Left ventricle myocardium inferior (tissue), 1 donor: ENCODE measurements at places on chromosomes 2 and 18. TPM values are rescaled to one million over a fixed set of nuclear protein-coding genes. Genes with fewer than 3 reads are reported as not detected.

DNA sequence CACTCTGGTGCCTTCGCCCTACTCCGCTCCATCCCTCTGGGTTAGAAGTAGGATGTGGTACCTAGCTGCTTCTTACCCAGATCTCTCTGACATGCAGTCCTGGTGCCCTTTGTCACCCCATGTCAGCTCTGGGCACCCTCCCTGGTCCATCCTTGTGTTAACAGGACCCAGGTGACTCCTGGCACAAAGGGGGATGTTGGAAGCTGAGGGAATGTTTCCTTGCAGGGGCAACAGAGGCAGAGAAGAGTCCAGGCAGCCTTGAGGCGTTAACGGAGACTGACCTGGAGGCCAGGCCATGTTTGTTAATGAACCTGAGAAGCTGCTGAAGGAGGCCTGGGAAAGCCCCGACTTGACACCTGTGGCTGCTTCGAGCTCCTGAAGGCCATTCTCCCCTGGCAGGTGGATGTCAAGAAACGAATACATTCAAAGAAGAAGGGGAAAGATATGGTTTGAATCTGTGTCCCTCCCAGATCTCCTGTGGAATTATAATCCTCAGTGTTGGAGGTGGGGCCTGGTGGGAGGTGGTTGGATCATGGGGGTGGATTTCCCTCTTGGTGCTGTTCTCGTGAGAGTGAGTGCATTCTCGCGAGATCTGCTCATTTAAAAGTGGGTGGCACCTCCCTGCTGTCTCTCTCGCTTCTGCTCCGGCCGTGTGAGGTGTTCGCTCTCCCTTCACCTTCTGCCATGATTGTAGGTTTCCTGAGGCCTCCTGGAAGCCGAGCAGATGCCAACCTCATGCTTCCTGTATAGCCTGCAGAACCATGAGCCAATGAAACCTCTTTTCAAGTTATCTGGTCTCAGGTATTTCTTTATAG is 31.4 kb downstream of the NPPC start:
- H3K27me3 ChIP-seq: peaks cover 17% of the 10 kb centered on the region
- no peak overlapping the region for H3K27ac ChIP-seq

DNA sequence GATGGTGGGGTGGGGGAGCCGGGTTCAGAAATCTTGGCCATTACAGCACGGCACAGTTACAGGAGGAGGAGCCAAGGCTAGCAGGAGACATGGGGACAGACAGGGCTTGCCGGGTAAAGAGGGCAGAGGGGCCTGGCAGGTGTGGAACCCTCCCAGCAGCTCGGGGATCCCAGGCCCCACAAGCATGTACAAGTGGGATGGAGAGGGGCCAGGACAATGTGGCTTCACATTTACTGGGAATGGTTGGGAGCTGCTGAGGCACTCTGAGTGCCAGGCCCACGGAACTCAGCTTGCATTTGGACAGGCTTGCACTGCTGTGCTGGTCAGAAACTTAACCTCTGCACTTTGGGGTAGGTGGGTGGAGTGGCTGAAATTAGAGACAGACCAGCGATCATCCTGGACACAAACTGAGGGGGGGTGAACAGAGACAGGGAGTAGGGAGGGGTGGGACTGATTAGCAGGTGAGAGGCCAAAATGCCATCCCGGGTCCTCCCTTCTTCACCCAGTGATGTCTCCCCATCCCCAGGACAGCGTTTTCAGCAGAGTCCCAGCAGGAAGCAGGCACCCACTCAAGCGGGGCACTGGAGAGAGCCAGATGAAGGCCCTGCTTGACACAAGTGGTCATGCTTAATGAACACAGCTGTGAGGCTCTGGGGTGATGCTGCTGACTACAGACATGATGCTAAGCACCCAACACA is 9.6 kb downstream of the PER2 start:
- peaks cover 31% of the 10 kb centered on the region for H3K4me1 ChIP-seq
- H3K27ac ChIP-seq: no peak overlapping the region
- peaks cover 39% of the 10 kb centered on the region for H3K36me3 ChIP-seq

DNA sequence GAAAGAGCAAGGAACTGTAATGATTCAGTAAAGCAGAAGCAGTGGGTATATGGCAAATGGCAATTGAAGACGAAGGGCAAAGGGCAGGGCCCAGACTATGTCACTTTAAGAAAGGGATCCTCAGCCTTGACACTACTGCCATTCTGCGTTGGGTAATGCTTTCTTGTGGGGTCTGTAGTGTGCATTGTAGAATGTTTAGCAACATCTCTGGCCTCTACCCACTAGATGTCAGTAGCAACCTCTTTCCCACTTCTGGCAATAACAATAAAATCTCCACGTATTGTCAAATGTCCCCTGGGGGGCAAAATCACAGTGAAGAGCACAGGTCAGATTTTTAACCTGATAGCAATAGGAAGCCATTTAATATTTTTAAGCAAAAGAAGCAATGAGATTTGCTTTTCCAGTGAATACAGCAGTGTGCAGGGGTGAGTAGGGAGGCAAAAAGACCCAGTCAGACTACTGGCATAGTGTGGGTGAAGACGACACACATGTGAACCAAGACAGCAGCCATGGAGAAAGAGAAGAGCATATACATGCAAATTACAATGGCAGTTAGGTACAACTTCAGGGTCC is 209.5 kb downstream of the DYM start:
- H3K4me3 ChIP-seq: no peak overlapping the region
- no peaks in the 10 kb centered on the region for H3K27me3 ChIP-seq
- peaks cover 7% of the 10 kb centered on the region for H3K4me1 ChIP-seq

DNA sequence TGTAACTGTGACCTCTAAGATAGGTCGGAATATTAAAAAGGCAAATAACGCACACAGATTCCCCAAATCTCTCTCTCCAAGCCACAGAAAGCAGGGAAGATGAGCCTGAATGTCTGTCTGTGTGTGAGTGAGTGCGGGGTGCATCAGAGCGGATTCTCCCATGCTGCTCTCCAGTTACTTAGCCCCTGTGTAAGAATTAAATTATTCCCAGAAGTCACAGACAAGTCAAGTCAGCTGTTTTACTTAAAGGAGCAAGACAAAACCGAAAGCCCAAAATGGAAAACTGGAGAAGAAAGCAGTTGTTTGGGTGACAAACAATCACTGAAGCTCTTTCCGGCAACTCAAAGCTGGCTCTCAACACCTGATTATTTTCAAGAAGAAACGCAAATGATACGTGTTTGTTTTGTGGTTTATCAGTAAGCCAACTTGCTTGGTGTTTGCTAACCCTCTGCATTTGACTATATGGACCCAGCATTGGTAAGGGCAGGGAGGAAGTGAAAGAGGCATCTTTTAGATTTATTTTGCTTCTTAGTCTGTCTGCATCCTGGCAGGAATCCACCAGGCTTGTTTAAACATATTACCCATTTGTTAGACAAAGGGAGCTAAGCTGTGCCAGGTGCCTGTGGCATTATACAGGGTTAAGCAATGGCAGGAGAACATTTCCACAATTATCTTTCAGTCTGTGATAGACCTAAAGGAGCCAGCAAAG is 121.5 kb upstream of the CREB1 start:
- H3K27ac ChIP-seq: no peak overlapping the region
- no peaks in the 10 kb centered on the region for H3K36me3 ChIP-seq
- H3K4me3 ChIP-seq: no peak overlapping the region
- no peak for DNase-seq

DNA sequence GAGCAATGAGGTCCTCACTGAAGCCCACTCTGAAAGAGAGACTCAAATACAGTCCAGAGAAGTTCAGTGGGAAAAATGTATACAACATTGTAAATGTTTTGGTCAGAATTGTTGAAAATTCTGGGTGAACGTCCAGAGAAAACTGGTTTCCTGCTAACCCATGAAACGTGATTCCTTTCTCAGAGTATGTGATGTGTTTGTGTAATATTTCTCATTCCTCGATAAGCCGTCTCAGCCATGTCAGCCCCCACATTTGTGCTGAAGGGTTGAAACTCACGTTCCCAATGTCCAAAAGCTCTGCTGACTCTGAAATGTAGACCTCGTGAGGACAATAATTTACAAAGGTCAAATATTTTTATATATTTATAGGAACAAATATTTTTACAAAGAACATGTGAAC is 51.6 kb downstream of the BMP10 start:
- H3K36me3 ChIP-seq: peaks cover 63% of the 10 kb centered on the region
- H3K27ac ChIP-seq: no peak overlapping the region
- no peak overlapping the region for H3K4me3 ChIP-seq
- H3K4me1 ChIP-seq: no peaks in the 10 kb centered on the region
- H3K27me3 ChIP-seq: no peaks in the 10 kb centered on the region
- no peak for DNase-seq

GRCh38 chr2:117056376-117056748 is 758.1 kb upstream of the DDX18 start:
- H3K36me3 ChIP-seq: no peaks in the 10 kb centered on the region
- DNase-seq: no peak
- no peak overlapping the region for H3K27ac ChIP-seq
- no peaks in the 10 kb centered on the region for H3K27me3 ChIP-seq
- H3K4me3 ChIP-seq: no peak overlapping the region

- H3K4me3 ChIP-seq: no peak overlapping the region
- H3K27ac ChIP-seq: no peak overlapping the region
- no peaks in the 10 kb centered on the region for H3K36me3 ChIP-seq
- H3K27me3 ChIP-seq: peaks cover 14% of the 10 kb centered on the region
- DNase-seq: no peak
Observed at GRCh38 chr18:59985289-59985688, 85.5 kb downstream of the PMAIP1 start.

- no peaks in the 10 kb centered on the region for H3K36me3 ChIP-seq
- peaks cover 36% of the 10 kb centered on the region for H3K27me3 ChIP-seq
- no peak for DNase-seq
- no peaks in the 10 kb centered on the region for H3K4me1 ChIP-seq
- H3K4me3 ChIP-seq: no peak overlapping the region
Observed at GRCh38 chr18:63819786-63820185, 44.6 kb downstream of the SERPINB7 start.

DNA sequence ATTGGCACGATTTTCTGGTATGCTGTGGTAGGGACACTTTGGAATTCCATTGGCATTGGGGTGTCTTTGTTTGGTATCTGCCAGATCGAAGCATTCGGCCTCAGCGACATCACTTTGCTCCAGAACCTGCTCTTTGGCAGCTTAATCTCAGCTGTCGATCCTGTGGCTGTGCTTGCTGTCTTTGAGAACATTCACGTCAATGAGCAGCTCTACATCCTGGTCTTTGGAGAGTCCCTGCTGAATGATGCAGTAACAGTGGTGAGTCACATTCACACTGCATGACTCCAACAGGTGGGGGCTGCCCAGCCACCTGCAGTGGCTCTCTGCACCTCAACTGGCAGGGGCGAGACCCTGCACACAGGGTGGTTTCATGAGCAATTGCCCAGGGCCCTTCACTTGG is 38.4 kb downstream of the SLC9A2 start:
- no peak for DNase-seq
- peaks cover 22% of the 10 kb centered on the region for H3K27me3 ChIP-seq
- no peaks in the 10 kb centered on the region for H3K4me1 ChIP-seq
- no peak overlapping the region for H3K27ac ChIP-seq
- no peak overlapping the region for H3K4me3 ChIP-seq
- H3K36me3 ChIP-seq: no peaks in the 10 kb centered on the region

GRCh38 chr2:137846993-137847392 is 117.3 kb upstream of the HNMT start:
- no peak for DNase-seq
- H3K4me1 ChIP-seq: no peaks in the 10 kb centered on the region
- no peaks in the 10 kb centered on the region for H3K27me3 ChIP-seq
- no peaks in the 10 kb centered on the region for H3K36me3 ChIP-seq

- no peaks in the 10 kb centered on the region for H3K27me3 ChIP-seq
- H3K4me3 ChIP-seq: no peak overlapping the region
- no peak overlapping the region for H3K27ac ChIP-seq
Observed at GRCh38 chr2:185919155-185919554, 180.6 kb downstream of the FSIP2 start.

- no peaks in the 10 kb centered on the region for H3K27me3 ChIP-seq
- no peak for DNase-seq
- no peak overlapping the region for H3K27ac ChIP-seq
- H3K36me3 ChIP-seq: peaks cover 5% of the 10 kb centered on the region
- no peak overlapping the region for H3K4me3 ChIP-seq
- H3K4me1 ChIP-seq: no peaks in the 10 kb centered on the region
Observed at GRCh38 chr2:235900631-235901030, 267.6 kb downstream of the GBX2 start.

DNA sequence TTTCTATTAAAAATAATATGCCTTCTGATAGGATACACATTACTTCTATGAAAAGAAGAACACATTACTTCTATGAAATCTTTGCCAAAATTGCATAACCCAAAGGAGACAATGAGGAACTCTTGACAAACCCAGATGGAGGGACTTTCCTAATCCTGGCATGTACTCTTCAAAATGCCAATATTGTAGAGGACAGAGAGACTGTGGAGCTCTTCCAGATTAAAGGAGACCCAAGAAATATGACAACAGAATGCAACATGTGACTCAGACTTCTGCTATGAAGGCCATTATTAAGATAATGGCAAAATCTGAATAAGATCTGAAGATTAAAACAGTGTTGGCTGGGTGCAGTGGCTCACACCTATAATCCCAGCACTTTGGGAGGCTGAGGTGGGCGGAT is 22.2 kb downstream of the SOWAHC start:
- no peak overlapping the region for H3K4me3 ChIP-seq
- H3K4me1 ChIP-seq: no peaks in the 10 kb centered on the region
- no peaks in the 10 kb centered on the region for H3K27me3 ChIP-seq
- no peak for DNase-seq
- H3K36me3 ChIP-seq: no peaks in the 10 kb centered on the region
- no peak overlapping the region for H3K27ac ChIP-seq

GRCh38 chr2:241350878-241351639 is 5.0 kb upstream of the FARP2 start:
- H3K27ac ChIP-seq: no peak overlapping the region
- H3K4me3 ChIP-seq: no peak overlapping the region
- H3K4me1 ChIP-seq: peaks cover 8% of the 10 kb centered on the region
- no peaks in the 10 kb centered on the region for H3K27me3 ChIP-seq

DNA sequence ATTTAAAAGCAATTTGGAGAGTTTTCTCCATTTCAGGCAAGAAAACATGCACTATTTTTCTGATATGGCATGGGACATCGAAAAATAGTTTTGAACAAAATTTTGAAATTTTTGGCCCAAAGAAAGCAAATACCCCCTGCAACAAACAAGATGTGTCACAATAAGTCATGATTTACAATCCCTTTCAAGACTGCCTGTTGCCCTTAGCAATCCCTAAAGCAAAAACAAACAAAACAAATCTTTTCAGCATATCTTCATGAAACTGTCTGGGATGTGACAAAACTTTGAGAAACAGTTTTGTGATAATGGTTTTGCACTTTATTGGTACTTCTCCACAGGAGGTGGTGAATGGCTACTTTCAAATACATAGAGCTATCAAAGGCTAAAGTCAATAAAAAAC is 1888.7 kb upstream of the PIK3C3 start:
- no peak overlapping the region for H3K4me3 ChIP-seq
- no peaks in the 10 kb centered on the region for H3K27me3 ChIP-seq
- DNase-seq: no peak
- H3K4me1 ChIP-seq: no peaks in the 10 kb centered on the region

- no peak overlapping the region for H3K27ac ChIP-seq
- H3K4me1 ChIP-seq: no peaks in the 10 kb centered on the region
- no peaks in the 10 kb centered on the region for H3K27me3 ChIP-seq
Observed at GRCh38 chr2:145321344-145321743, 801.4 kb upstream of the ZEB2 start.

Gene INPP5D
- total RNA-seq: 4.9 TPM

Gene FAM110C
- total RNA-seq: 3.3 TPM

Gene IL36B
- not detected for total RNA-seq

Gene MARCO
- 7.0 TPM for total RNA-seq

Gene KCMF1
- 90.2 TPM for total RNA-seq

Gene TMEM17
- 2.2 TPM for total RNA-seq

Gene ANKRD29
- 9.2 TPM for total RNA-seq

Gene TDRD15
- not detected for total RNA-seq

Gene GALNT5
- total RNA-seq: 0.19 TPM

Gene TANC1
- 59.7 TPM for total RNA-seq

Gene RAB6C
- total RNA-seq: 0.16 TPM

Gene PROM2
- total RNA-seq: 1.4 TPM

Gene SIX3
- not detected for total RNA-seq

Gene CACNB4
- total RNA-seq: 0.25 TPM
